ENCODE measurements at places on chromosomes 12 and 14.

- DNase-seq, result no peak
These were observed 140.8 kb downstream of the ERC1 start for GRCh38 chr12:1131811-1132224.

GRCh38 chr12:52903855-52904508 is 894 bp downstream of the KRT8 start:
- DNase-seq, result peak; percentile 74

DNA sequence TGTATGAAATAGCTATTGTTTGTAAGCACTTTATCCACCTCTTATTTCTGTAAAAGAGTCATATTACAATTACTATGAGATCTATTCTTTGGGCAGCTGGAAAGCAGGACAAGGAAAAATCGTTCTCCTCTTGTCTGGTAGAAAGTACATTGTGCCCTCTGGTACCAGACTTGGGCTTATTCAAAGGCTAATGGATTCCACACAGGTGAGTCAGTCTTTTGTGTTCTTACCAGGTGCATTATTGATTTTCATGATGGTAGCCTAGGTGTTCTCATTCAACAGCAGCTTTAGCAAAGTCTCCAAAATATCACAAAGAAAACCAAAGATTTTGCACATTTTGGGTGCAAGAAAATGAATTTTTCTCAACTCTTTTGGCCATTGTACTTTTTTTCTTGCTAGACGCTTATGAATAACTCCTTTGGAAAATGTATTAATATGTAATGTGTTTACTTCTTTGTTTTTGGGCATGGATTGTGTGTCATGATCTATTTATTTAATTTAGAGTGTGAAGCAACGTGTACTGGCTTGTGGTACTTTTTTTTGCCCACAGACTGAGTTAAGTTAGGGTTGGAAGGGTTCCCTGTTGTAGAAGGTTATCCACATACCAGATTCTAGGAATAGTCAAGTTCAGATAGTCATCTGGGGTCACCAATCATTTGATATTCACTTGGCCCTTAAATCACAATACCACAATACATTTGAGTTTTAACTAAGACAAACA is 26.2 kb downstream of the MNAT1 start:
- no peak for DNase-seq

- DNase-seq, result no peak
These were observed 68.8 kb downstream of the RNFT2 start for GRCh38 chr12:116806845-116807440.

DNA sequence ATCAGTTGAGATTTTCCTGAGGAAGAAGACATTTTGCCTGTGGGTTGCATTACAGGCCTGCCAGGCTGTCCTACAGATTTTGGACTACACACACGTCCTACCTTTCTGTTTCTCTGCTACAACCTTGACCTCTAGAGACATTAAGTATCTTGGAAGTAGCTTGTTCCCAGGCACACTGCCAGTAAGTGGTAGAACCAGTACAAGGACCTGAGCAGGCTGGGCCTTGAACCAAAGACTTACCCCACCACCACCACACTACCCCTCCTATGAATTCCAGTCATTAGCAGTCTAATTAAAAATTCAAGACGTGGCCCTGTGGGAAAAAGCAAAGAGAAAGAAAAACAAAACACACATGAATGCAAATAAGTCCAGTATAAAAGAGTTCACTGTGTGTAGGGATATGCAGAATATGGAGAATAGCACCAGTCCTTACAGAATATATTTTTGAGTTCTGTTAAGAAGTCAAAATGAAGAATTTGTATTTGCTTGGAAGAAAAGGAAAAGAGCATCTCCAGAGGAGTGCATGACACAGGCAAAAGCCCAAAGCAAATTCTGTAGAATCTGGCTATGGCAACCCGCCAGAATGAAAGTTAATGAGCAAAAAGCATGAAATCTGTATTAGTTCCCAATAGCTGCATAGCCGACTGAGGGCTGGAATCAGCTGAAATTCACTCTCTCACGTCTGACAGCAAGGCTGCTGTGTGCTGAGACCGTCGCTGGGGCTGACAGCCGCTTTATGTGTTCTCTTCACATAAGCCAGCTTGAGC is 74.3 kb upstream of the ST8SIA1 start:
- no peak for DNase-seq

DNA sequence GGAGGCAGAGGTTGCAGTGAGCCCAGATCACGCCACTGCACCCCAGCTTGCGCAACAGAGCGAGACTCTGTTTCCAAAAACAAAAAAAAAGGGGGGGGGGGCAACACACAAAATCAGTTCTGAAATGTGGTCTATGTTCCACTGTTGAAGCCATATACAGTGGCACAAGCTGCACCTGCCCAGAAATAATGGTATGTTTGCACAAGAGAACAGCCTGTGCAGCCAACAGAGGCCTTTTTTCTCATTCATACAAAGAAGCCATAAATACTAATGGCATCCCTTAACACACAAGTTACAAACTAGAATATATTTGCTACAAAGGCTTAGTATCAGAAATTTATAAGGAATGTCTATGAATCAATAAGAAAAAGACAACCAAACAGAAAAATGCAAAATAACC is 37.1 kb downstream of the ITPR2 start:
- DNase-seq, result no peak

- DNase-seq, result no peak
These were observed 14.7 kb upstream of the HHIPL1 start for GRCh38 chr14:99630202-99630601.

DNA sequence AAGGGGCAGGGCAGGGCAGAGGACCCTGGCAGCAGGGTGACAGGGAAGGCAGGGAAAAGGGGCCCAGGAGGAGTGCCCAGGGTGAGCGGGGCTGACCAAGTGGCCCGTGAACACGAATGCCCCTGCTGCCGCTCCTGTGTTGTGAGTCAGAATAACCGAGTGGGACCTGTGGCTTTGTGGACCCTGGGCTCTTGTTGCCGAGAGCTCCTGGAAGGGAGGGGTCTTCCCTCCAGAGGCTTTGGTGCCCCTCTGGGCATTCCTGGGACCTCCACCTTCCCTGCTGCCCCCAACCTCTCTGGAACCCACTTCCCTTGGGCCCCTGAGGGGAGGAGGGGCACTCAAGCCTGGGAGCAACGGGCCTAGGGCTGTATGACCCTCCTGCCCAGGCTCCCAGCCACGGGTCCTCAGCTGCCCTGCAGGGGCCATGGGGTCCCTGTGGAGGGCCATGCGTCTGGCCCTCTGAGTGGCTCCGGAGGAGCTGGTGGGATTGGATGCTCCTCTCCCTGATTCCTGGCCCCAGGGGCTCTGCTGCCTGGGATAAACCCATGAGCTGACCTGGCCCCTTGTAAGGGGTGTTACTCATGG is 319.4 kb downstream of the TMEM121 start:
- DNase-seq, result no peak

- DNase-seq, result peak; percentile 22
These were observed 26.2 kb upstream of the CHPT1 start for GRCh38 chr12:101671157-101671791.

DNA sequence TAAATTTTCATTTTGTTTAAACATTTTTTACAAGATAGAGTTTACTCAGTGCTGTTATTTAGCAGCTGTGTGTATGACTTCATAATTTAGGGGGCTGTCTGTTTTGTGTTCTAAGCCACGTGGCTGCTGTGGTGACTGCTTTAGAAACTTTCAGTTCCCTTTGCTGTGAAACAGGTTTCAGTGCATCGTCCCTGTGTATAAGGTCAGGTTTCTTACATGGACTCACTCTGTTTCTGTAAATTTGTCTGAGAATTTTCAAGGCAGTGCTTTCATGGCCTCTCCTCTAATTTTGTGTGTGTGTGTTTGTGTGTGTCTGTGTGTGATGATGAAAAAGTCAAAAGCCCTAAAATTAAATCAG is 32.4 kb downstream of the BICD1 start:
- no peak for DNase-seq

DNA sequence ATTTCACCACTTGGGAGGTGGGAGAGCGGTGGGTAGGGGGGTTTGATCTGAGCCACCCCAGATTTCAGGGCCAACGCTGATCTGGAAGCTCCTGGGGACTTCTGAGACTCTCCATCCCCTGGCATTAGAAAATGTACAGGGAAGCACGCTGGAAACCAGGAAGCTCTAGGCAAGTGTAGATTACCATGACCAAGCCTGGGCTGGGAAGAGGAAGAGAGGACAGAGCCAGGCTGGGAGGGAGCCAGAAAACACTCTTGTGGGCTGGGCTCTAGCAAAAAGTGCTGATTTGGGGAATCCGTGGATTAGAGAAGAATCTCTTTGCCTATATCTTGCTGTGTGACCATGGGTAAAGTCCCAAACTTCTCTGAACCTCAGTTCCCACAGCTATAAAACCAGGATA is 236.7 kb downstream of the BCL11B start:
- no peak for DNase-seq

DNA sequence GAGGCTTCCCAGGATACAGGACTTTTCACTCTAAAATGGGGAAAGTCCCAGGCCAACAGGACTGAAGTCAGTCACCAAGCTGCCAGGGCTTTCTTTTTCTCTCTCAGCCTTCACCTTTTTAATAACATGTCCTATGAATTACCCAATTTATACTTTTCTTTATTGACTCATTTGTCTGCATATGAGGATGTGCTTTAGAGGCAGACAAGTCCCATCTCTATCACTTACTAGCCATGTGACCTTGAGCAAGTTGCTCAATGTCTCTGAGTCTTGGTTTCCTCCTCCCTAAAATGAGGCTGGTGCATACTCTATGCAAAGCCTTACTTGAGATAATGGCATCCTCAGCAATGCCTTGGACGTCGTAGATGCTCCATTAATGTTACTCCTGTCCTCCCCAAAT is 98.1 kb upstream of the TMPO start:
- DNase-seq, result no peak
